ENCODE measurements at places on chromosomes 4 and X.

- no peak for DNase-seq
These were observed 53.0 kb upstream of the KLF3 start for GRCh38 chr4:38610966-38611431.

DNA sequence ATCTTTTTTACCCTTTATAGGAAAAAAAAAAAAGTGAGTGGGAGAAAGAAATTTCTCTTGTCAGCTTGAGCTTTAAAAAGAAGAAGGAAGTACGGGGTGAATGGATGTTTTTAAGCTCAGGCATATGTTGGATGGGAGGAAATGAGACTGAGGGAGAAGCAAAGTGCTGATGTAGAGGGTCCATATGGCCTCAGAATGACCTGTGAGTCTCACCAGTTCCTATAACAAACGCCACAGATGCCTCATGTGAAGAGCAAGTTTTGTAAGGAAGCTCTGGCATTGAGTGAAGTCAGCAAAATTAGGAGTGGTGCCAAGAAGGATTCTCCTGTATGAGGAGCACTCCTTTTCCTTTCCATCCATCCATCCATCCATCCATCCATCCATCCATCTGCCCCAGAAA lies 214.6 kb downstream of the PTTG2 start:
- DNase-seq: no peak

DNA sequence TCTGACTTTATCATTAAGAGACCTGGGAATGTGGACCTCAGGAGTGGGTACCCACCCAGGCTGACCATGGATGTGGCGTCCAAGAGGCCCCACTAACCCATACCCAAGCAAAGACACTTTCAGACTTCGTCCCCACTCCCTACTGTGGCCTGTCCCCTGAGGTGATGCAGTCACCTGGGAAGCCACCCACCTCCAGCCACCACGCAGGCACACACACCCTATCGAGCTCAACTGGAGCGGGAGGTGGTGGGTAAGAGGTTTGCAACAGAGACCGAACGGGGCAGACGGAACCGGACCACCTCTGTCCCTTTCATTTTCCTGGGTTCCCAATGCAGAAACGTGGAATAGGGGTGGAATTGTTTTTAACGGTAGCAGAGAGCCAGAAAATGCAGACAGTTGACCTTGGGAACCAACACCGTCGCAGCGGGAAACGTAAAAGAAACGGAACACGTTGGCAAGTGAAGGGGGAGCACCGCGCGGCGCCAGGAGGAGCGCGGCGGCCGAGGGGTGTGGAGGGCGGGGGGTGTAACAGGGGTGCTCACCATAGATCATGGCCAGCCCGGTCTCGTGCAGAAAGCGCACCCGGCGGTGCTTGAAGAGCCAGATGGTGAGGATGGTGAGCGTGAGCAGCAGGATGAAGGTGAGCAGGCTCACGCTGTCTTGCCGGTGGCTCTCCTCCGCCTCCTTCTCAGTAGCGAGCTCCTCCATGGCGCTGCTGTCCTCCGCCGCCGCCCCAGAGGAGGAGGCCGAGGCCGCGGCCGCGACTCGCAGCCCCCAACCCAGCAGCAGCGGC lies 559 bp downstream of the SLC9A7 start:
- no peak for DNase-seq

- no peak for DNase-seq
These were observed 2.8 kb upstream of the GRIA2 start for GRCh38 chr4:157217708-157218107.

DNA sequence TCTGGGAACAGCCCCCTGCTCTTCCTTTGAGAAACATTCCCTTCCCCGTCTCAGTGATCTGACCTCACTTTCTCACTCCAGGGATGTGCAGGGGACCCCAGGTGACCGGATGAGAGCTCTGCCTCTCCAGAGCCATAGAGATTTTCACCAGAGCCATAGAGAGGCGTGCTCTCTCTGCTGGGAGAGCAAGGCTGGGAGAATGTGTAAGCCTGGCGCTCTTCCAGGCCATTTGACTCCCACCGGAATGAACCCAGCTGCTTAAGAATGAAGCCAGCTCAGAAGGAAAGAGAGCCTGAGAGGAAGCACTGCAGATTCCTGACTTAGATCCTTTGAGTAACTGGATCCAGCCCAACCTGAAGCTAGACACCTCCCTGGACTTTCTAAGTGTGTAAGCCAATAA lies 106.4 kb downstream of the DHX15 start:
- no peak for DNase-seq

DNA sequence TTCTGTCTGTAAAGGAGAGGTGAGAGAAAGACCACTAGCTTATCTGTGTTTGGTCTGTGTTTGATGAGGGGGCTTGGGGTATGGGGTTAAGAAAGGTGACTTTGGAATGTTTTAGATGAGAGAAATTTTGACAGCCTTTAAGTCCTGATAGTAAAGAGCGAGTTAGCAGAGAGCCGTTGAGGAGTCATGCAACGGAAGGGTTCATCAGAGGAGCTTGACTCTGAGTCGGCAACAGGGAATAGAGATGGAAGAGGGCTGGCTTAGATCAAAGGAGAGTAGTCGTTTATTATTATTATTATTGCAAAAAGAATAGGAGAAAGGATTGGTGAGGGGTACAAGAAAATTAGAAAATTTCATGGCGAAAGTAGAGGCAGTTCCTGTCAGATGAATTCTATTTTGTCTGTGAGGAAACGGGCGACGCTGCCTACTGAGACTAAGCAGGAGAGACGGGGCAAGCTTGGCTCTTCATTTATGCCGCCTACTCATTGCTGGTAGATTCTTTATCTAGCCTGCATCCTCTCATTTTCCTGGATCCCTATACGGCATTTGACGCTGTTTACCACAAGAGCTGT lies 473 bp upstream of the VAMP7 start:
- DNase-seq: no peak

GRCh38 chr4:165204462-165204830 lies 2.9 kb upstream of the KLHL2 start:
- DNase-seq: no peak

GRCh38 chr4:186819342-186820086 lies 95.9 kb upstream of the FAT1 start:
- no peak for DNase-seq
